ENCODE measurements at places on chromosomes 5 and 9. TPM values are rescaled to one million over a fixed set of nuclear protein-coding genes. Genes with fewer than 3 reads are reported as not detected.

The SMARCA2 gene
- 94.7 TPM for total RNA-seq

The SLC6A7 gene
- total RNA-seq, result not detected

DNA sequence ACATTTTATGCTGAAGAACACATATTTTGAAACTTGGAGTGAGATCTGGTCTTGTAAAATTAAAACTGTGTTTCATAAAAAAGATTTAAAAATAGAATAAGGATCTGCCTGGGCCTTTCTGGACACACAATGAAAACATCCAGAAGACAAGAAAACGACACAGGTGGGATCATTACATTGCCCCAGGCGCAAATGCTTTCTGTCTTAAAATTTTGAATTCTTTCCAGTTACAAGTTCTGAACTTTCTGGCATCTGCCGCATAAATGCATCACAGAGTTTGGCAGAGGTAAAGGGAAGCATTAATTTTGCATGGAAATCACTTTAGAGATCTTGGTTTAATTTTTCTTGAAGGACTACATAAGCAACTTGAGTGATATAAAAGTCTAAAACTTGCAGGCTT is 219.6 kb downstream of the WDR70 start:
- no peak for DNase-seq

DNA sequence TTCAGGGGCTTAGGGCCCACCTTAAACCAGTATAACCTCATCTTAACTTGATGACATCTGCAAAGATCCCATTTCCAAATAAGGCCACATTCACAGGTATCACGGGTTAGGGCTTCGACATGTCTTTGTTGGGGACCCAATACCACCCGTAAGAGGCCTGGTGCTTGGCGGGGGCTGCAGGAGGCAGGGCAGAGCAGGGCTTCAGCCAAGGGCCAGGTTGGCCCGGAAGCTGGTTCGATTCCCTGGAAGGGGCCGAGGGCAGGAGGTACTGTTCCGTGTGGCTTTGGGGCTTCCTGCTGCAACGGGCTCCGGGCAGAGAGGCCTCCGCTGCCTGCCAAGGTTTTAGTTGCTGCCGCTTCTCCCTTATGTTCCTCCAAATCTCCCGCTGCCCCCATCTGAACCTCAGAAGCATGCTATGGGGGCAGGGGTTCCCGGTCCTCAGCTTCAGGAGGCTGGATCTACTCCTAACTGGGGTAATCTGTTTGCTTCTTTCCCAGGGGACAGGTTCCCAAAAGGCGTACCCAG is 29.8 kb downstream of the MED10 start:
- no peak for DNase-seq

GRCh38 chr9:4684820-4685219 is 5.5 kb downstream of the CDC37L1 start:
- DNase-seq, result no peak

DNA sequence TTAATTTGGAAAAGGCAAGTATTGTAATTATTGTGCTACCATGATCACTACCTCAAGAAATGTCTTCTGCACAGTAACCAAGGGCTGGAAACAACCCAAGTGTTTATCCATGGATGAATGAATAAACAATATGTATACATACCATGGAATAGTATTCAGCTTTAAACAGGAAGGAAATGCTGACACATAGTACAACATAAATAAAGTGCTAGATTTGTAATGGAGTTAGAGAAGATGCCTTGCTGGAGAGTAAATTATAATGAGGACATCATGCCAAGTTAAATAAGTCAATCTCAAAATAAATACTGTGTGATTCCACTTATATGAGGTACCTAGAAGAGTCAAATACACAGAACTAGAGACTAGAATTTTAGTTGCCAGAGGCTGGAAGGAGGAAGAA is 160.0 kb downstream of the CCDC192 start:
- DNase-seq, result no peak

DNA sequence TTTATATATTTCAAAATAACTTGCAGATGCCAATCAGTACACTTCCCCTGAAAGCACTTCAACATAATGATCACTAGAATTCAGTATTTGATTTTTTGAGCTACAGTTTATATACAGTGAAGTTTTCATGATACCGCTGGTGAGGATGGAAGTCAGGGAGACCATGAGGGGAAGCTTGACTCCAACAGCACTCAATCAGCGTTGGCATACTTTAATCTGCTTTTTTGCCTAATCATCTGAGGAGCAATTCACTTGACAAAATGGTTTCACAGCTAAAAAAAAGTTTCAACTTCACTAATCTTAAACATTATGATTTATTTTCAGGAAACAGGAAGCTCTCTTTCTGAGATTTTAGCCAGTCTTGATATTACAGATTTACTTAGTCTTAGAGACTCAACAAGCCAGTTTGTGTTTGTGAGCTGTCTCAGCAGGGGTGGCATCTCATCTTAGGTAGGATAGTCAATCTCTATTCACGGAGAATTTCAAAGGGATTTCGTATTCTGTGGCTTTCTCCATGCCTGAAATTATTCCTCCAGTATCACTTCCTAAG is 111.4 kb upstream of the ARRDC3 start:
- no peak for DNase-seq
